Astrocyte of the spinal cord (primary cell): ENCODE measurements at places on chromosomes 12 and 14.

DNA sequence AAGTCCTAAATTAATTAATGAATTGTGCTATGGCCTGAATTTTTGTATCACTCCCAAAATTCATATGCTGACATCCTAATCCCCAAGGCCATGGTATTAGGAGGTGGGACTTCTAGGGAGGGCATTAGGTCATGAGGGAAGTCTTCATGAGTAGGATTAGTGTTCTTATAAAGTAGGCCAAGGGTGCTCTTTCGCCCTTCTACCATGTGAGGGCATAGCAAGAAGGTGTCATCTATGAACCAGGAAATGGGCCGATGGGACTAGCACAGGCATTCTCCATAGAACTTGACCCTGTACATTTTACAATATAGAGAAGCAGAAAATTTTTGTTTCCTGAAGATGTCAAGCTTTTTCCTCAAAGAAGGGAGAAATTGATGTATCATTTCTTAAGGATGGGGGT, 12.5 kb downstream of the SYT10 start:
- no peak for DNase-seq

- DNase-seq = no peak
These were observed 2.7 kb upstream of the MYRFL start for GRCh38 chr12:69822201-69822860.

GRCh38 chr12:20596061-20596460, 99.1 kb upstream of the SLCO1C1 start:
- no peak for DNase-seq

- no peak for DNase-seq
These were observed 37.9 kb downstream of the CYP46A1 start for GRCh38 chr14:99721792-99722516.

GRCh38 chr12:27967551-27968054, 4.9 kb downstream of the PTHLH start:
- no peak for DNase-seq

DNA sequence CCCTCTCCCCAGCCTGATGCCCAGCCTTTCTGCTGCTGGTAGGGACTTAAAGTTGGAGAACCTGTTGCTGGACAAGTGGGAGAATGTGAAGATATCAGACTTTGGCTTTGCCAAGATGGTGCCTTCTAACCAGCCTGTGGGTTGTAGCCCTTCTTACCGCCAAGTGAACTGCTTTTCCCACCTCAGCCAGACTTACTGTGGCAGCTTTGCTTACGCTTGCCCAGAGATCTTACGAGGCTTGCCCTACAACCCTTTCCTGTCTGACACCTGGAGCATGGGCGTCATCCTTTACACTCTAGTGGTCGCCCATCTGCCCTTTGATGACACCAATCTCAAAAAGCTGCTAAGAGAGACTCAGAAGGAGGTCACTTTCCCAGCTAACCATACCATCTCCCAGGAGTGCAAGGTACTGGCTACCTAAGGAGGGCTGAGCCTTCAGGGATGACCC, 1.6 kb downstream of the TSSK4 start:
- no peak for DNase-seq

GRCh38 chr14:62585247-62585646, 460.0 kb downstream of the KCNH5 start:
- DNase-seq = no peak

- no peak for DNase-seq
These were observed 25.2 kb upstream of the KLHL42 start for GRCh38 chr12:27754795-27755194.

DNA sequence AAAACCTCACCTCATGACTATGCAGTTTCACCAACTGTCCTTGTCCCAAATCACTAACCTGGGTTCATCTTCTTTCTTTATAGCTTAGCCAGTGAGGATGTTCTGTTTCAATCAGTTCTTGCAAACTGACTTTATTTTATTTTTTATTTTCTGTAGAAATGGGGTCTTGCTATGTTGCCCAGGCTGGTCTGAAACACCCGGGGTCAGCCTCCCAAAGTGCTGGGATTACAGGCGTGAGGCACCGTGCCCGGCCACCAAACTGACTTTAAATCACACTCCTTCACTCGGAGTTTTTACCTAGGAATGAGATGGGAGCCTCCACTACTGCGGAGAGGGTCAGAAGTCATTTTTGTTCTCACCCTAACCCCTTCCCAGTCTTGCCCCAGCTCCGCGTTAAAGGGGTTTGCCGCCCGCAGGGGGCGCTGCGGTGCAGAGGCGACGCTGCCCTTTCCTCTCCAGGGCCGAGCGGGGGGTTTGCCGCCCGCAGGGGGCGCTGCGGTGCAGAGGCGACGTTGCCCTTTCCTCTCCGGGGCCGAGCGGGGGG, 7.0 kb upstream of the B4GALNT3 start:
- no peak for DNase-seq

DNA sequence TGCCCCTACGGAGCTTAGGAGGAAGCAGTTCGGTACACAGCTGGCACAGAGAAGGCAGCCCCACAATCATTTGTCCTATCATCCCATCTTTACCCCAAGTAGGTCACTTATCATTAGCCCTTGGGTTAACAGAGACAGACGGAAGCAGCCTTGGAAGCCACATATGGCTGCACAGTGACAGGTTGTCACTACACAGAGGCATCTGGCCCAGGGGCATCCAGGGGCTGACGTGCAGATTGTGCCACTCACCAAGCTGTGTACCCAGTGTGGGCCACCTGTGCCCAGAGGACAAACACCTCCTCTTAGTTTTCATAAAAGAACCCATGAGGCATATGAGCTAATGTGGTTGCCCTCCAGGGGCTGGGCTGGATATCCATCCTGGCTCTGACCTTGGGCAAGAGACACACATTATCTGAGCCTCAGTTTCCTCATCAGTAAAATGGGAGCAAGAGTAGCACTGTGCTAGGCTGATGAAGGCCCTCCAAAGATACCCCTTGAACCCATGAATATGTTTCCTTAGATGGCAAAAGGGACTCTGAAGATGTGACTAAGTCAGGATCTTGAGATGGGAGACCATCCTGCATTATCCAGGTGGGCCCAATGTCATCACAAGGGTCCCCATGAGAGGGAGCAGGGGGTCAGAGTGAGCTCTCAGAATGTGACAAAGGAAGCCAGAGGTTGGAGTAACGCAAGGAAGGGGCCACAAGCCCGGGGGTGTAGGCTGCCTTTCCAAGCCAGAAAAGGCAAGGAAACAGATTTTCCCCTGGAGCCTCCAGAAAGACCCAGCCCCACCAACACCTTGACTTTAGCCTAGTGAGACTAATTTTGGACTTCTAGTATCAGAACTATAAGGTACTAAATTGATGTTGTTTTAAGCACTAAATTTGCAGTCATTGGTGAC, 64.6 kb downstream of the C14orf132 start:
- DNase-seq = no peak
